ENCODE measurements at places on chromosomes 6 and 20. TPM values are rescaled to one million over a fixed set of nuclear protein-coding genes. Genes with fewer than 3 reads are reported as not detected.

Gene COL21A1
- 1.2 TPM for total RNA-seq

Gene MTFR2
- total RNA-seq = 9.4 TPM

Gene FLRT3
- 5.3 TPM for total RNA-seq

Gene HSPA1L
- total RNA-seq = 0.14 TPM

Gene BCAS1
- 0.23 TPM for total RNA-seq

Gene NR2E1
- total RNA-seq = 0.13 TPM

Gene SLC9A8
- 7.4 TPM for total RNA-seq

Gene FILIP1
- 0.08 TPM for total RNA-seq

Gene BMP7
- total RNA-seq = 15.6 TPM

Gene GTSF1L
- total RNA-seq = not detected

Gene KCNK16
- total RNA-seq = not detected

Data from SJCRH30 (cell line).